ENCODE measurements at places on chromosomes 7 and 10.
A peak's percentile ranks its signal among the peaks of the same experiment; 100 is the strongest.

GRCh38 chr7:83648464-83649241, at the start of gene SEMA3E:
Gene SEMA3E, minus strand, starts transcription at chr7:83649139.
- no peak for DNase-seq

- DNase-seq, result no peak
These were observed 71.3 kb downstream of the OSBPL3 start for GRCh38 chr7:24908727-24909126.

DNA sequence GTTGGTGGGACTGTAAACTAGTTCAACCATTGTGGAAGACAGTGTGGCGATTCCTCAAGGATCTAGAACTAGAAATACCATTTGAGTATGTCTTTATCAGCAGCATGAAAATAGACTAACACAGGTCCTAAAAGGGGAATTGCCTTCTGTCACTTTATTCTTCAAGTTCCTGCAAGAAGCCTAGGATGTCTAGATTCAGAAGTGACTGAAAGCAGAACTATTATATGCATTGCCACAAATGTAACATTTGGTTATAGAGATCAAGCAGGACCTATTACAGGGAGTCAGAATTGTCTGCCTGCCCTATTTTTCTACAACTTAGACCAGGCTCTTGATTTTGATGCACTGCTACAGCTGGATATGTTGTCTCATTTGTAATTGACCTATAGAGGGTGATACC, 364.7 kb downstream of the SORCS1 start:
- no peak for DNase-seq

DNA sequence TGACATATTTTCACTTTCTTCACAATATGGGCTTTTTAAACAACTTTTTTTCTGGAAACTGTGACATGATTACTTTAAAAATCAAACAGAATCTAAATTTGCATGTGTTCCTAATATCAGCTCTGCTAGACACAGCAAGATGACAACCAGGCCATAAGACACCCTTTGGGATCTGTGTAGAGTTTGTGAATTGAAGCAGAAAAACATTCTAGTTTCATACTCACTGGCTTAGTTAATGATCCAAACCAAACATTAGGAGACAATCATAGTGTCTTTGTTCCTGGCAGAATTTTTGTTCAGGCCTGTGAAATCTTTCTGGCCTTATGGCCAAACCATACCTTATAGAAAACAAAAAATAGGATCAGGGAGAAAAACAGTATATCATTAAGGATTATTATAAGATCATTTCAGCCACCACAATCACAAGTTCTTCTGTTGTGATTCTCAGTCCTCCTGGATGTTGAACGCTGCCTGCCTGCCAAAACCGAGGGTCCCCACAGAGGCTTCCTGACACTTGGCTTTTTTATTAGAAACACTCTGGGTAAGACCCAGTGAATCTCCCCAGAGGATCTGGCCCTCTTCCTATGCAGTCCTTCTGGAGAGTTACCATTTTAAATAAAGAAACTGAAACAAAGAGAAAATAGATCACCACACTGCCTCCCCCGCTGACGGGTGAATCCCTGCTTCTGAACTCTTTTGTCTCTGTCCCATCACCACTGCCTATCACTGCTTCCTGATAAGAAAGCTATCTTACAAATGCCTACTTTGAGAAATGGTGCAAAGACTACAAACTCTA, 79.2 kb upstream of the PPP1R3C start:
- peak; percentile 24 for DNase-seq

GRCh38 chr10:12381536-12382156, 32.3 kb downstream of the CAMK1D start:
- DNase-seq, result no peak

- DNase-seq, result peak; percentile 53
These were observed 149.2 kb downstream of the PRKAG2 start for GRCh38 chr7:151727579-151728285.

DNA sequence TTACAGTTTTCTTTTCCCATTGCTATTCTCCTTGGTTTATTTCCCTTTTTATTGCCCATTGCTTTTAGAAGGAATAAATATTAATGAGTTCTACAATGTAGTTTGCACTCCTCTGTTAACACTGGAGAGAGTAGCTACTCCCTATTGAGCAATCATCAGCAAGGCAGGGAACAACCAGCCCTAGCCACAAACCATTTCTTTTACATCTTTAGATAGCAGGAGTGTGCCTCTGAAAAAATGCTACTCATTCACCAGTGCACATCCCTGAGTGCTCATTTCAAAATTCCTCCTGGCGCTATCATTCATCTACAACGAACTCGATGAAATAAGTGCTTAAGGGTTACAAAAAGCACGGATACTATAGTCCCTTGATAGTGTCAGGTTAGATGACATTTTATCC, 252.9 kb downstream of the THSD7A start:
- no peak for DNase-seq

- DNase-seq, result peak; percentile 54
These were observed 14.0 kb upstream of the PTTG1IP2 start for GRCh38 chr7:90455163-90456030.

GRCh38 chr10:70448236-70448635, 6.8 kb upstream of the NODAL start:
- DNase-seq, result no peak

DNA sequence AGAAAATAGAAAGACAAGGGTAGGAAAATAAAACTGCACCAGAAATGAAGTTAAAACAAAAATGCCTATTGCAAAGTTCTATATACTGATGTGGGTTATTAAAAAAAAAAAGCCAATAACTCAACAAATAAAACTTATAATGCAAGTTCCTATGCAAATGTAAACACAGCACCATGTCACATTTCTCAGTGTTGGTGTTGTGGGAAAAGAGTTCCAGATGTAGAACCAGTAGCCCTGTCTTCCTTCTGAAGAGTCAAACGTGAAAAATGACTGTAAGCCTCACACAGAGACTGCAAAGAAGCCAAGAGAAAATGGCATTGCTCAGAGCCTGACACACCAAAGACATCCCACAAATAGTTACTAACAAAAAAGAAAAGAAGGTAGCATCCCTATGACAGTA, 10.1 kb downstream of the PON2 start:
- no peak for DNase-seq

GRCh38 chr7:106345421-106346166, 60.8 kb upstream of the NAMPT start:
- DNase-seq, result no peak

- DNase-seq, result no peak
These were observed 534.5 kb upstream of the MKI67 start for GRCh38 chr10:128660726-128661125.

DNA sequence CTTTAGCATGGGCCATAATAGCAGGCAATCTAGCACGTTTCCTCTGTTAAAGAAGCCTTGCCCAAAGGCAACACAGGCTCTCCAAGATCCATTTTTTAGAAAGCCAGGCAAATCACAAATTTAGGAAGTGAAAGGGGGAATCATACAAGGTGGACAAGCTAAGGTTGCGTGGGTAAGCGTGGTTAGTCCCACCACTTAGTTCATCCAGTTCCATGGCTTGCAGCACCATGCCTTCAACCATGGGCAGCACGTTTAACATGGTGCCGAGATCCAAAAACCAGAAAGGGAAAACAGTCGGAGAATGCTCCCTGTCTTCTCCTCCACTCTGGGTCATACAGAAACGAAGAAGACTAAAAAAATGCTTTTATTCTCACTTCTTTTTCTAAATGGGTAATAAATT, 234.4 kb upstream of the IMMP2L start:
- no peak for DNase-seq

DNA sequence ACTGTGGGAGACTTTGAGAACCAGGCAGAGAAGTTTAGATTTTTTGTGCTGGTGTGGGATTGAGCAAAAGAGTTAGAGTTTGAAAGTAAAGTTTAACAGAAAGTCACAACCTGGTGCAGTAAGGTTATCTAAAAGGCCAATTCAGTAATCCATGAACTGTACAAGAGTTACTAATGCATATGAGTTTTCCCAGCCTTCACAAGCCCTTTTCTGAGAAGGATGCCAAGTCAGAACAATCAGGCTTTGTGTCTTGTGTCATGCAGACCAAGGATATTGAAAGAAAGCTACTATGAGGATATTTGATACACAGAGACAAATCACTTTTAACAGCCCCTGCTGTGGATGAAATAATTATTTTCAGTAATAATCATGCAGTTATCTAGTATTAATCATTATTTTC, 68.8 kb upstream of the MYO3A start:
- no peak for DNase-seq

DNA sequence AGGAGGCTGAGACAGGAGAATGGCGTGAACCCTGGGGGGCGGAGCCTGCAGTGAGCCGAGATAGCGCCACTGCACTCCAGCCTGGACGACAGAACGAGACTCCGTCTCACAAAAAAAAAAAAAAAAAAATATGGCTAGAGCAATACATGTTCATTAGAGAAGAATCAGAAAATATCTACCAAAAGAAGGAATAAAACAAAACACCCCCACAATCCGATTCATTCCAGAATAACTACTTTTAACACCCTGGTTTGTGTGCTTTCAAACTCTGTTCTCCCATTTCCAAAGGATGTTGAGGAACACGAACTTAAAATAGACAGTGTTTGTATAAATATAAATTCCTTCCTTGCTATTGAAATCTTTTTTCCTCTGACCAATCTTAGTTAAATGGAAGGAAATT, 6.5 kb downstream of the PDSS1 start:
- no peak for DNase-seq

- DNase-seq, result no peak
These were observed 92.0 kb downstream of the TCF7L2 start for GRCh38 chr10:113041841-113042750.

DNA sequence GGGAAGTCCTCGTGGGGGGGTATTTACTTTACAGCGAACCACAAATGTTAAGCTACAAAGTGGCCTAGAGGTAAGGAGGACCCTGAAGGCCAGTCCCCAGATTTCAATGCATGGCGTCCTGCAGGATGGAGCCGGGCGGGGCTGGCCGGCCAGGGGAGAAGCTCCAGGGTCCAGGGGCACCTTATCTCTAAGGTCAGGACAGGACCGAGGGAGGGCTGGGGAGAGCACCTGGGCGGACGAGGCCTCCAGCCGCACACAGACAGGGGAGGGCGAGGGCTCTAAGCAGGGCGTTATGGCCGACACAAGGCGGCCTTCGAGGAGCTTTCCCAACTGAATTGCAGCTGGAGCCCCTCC, 96.4 kb upstream of the DIP2C start:
- no peak for DNase-seq

DNA sequence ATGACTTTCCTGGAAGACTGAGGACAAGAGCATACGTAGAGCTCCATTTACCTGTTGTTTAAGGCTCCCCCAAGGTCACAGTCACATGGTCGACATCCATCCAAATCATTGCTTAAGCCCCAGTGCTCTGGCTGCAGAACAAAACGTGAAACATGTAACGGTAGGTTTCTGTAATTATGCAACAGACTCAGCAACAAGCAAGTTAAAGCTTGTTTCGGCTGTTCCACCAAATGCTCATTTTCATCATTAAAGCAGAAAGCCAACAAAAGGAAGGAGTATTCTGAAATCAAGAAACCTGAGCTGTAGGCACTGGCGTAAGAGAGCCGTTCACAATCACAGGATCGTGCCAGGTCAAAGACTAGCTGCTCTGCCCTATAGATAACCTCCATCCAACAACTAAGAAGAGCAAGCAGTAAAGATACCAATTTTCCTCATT, 30.0 kb downstream of the LAMB1 start:
- no peak for DNase-seq

DNA sequence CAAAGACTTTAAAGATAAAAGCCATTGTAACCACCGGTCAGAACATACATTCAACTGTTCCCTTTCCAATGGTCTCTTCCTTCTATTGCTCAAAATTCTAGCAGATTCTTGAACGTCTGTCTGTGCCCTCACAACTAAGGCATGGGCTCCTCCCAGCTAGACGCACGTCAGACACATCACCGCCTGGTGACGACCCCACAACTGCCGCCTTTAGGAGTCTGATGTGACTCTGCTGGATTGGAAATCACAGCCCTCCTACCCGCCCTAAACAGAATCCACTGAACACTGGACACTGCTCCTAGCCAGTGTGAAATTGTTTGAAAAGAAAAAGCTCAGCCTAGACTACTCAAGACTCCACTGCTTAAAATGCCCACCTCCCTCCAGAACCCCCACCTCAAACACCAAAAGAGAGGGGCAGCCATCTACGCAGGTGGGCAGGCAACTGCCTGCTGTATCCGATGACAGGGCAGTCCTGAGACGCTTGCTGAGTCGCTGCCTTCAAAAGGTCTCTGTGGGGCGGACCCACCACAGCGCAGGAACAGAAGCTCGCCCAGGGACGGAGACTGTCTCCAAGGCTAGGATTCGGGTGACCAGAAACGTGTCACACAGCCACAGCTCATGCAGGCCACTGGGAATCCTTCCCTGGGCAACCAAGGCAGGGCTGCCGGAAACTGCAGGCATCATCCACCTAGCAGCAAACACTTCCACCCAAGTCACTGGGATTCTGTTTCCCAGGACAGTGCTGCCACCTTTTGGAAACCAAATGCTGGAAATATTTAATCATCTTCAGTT, 34.7 kb downstream of the GSDME start:
- no peak for DNase-seq

DNA sequence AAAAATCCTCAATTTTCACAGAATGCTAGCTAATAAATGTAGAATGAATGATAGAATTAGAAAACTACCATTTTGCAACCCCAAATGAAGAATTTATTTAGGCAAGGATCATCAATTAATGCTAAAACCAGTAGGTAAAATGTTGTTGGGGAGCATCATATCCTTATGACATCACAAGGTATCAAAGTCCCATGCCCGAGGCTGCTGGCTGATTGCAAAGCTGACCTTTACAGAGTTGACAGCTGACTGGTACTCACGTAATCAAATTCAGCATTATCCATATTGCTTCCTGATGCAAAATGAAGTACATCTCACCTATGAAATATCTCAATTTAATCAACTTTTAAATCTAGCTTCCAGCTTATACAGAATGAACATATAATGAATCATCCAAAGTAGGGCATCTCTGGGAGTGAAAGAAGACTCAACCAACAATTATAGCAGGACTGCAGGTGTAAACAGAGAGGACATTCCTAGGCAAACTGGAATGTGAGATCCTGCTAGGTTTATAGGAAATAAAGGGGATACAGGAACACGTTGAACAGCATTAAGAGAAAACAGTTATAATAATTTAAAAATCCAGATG, 10.2 kb upstream of the BLNK start:
- no peak for DNase-seq

DNA sequence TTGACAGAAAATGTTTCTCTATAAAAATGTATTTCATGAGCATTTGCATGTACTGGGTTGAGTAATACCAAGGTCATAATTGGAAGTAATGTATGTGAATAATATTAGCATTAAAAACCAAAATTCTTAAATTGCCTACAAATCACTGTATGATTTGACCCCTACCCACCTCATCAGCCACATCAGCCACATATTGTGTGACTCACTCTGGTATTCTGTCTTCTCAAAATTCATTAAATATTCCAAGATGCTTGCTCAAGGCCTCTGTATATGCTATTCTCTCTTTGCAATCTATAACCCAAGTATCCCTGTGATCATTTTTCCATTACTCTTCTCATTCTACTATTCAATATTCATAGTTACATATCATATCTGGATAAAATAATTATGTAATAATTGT, 21.4 kb downstream of the POT1 start:
- no peak for DNase-seq

GRCh38 chr10:14533295-14533694, 202.6 kb upstream of the FRMD4A start:
- no peak for DNase-seq

GRCh38 chr7:147681530-147681929, 909.0 kb upstream of the C7orf33 start:
- DNase-seq, result no peak
